ENCODE measurements at places on chromosomes 16 and 17.

- peak; percentile 23 for DNase-seq
These were observed 13.7 kb upstream of the GUCY2D start for GRCh38 chr17:7988750-7989178.

- no peak for DNase-seq
These were observed 651 bp upstream of the EIF1 start for GRCh38 chr17:41687828-41688640.

- DNase-seq, result no peak
These were observed 33.8 kb downstream of the MAP1LC3B start for GRCh38 chr16:87425941-87426340.

GRCh38 chr16:11183951-11184350, 72.1 kb downstream of the SOCS1 start:
- DNase-seq, result no peak

GRCh38 chr16:86986809-86987487, 330.2 kb downstream of the C16orf95 start:
- DNase-seq, result no peak

DNA sequence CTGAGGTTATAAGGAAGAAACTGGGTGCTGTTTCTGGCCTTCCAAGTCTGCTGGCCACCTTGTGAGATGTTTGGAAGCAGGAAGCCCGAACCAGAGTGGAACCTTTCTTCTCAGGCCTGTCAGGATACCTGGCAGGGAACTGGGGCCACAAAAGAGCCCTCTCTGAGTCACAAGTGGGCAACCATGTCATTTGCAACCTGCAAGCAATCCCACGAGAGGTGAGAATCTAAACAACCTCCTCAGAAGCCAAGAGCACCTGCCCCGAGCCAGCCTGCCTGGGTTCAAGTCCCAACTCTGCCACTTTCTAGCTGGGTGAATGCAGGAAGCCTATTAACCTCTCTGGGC, 3.3 kb downstream of the COTL1 start:
- no peak for DNase-seq

DNA sequence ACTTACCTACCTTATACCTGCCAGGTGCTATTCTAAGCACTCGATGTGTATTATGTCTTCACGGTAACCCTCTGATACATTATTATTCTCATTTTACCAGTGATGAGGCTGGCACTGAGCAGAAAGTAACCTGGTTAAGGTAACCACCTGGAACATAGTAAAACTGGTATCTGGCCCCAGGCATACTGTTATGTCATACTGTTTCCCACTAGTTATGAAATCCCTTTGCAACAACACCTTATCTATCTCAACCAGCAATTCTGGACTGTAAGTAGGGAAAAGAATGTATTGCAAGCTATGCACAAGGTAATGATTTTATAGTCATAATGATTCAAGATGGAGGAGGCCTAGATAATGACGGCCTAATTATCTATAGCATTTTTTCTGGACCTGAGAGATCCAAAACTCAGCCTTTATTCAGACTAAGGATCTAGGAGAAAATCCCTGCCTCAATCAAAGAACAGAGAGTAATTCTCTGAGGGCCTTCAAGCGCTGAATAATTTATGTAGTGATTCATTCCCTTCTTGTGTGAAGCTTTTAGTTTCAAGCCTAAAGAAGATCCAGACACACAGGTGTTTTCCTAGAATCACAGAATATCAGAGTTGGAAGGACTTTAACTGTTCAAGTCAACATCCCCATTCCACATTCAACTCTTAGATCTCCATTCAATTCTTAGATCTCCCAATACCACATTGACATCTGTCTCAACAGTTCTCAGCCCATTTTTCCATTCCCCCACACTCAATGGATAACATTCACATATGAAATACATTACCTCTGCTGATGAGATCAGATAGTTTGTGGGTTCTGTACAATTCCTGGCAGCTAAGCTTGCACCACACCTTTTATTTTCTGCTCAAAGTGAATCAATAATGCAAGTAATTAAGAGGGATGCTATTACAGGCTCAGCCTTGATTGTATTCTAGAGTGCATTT, 14.9 kb upstream of the MMD start:
- DNase-seq, result no peak

DNA sequence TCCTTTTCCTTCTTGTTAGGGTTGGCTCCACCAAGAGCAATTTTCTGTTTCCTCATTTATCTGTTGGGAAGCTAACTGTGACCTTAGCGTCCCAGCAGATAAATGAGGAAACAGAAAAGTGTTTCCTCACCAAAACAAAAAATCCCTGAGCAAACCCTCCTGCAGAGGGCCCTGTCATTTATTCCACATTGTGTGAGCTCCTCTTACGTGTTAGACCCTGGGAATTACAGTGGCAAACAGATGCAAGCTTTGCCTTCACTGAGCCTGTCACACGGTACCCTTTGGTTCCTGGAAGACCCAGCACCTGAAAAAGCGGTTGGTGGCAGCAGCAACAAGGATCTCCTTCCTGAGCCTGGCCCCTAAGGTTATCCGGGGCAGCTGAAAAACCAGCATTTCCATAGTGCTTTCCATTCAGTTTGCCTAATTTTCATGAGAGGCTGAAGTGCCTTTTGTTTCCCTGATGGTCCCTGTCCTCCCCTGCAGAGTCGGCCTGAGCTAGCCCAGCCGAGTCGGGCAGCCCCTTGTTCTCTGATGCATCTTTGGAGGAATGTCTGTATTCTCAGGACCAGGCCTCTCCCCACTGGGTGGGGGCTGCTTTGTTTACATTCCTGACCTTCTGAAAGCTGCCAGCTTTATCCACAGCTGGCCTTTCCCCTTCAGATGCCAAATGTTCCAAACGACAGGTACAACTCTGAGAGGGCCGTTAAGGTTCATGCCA, 34.7 kb downstream of the YPEL2 start:
- no peak for DNase-seq

- DNase-seq, result no peak
These were observed 570.5 kb downstream of the WWOX start for GRCh38 chr16:78669994-78670393.

Measured in NCI-H2107 (cell line).